ENCODE measurements at places on chromosomes 2 and 18.
A peak's percentile ranks its signal among the peaks of the same experiment; 100 is the strongest.

DNA sequence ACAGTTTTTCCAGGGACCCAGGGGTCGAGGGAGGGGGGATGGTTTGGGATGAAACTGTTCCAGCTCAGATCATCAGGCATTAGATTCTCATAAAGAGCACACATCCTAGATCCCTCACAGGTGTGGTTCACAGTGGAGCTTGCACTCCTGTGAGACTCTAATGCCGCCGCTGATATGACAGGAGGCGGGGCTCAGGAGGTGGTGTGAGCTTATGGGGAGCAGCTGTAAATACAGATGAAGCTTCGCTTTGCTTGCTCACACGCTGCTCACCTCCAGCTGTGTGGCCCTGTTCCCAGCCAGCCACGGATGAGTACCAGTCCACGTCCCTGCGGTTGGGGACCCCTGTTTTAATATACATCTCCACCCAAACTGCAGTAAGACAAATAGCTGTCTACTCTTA, 204.2 kb downstream of the AGAP1 start:
- no peak for DNase-seq

- no peak for DNase-seq
Observed at GRCh38 chr2:120949027-120949956, 213.6 kb downstream of the GLI2 start.

GRCh38 chr2:147843391-147843863, 1.4 kb upstream of the ACVR2A start:
- DNase-seq: no peak

- no peak for DNase-seq
Observed at GRCh38 chr2:109382951-109383350, 230.8 kb downstream of the SEPTIN10 start.

GRCh38 chr18:13442451-13442850, 223.9 kb downstream of the LDLRAD4 start:
- no peak for DNase-seq

DNA sequence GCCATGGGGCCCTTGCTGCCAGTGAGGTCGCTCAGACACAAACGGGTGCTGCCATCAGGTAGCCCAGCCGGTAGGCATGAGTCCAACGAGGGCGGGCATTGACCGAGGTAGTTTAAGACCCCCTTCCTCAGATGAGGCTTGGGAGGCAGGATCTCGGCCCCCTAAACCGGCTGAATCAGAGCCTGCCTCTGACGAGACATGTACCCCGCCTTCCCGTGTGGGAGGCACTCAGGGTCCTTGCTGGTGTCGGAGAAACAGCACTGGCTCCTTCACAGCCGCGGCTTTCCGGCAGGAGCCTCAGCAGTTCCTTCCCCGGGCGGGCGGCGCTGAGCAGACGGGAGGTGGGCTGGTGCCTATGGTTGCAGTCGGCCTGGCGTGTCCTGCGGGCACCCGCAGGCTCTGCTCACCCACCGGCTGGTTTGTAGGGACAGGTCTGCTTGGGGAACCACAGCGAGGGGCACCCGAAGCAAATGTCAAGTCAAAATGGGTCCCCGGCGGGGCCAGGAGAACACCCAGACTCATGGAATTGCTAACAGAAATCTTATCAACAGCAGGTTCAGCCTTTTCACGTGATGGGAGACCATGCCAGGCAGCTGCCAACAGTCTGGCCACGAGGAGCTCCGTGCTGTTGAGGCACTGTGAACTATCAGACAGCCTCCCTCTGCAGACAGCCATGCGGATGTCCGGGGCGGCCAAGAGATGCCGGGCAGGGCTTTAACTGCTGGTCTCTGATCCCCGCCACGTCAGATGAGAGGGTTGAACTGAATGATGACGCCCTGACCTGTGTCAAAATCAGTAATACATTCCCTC, 2.8 kb downstream of the KCNG2 start:
- DNase-seq: no peak

DNA sequence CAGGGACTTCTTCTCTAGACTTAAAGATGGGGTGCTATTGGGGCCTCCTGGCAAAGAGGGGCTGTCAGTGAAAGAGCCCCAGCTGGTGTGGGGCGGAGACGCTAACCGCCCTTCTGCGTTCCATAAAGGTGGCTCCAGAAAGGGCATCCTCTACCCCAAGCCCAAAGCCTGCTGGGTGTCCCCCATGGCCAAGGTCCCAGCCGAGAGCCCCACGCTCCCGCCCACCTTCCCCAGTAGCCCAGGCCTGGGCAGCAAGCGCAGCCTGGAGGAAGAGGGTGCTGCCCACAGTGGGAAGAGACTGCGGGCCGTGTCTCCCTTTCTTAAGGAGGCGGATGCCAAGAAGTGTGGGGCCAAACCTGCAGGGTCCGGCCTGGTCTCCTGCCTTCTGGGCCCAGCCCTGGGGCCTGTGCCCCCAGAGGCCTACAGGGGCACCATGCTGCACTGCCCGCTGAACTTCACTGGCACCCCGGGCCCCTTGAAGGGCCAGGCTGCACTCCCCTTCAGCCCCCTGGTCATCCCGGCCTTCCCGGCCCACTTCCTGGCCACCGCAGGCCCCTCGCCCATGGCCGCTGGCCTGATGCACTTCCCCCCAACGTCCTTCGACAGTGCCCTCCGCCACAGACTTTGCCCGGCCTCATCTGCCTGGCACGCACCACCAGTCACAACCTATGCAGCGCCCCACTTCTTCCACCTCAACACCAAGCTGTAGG, 15.2 kb downstream of the ARID5A start:
- no peak for DNase-seq

DNA sequence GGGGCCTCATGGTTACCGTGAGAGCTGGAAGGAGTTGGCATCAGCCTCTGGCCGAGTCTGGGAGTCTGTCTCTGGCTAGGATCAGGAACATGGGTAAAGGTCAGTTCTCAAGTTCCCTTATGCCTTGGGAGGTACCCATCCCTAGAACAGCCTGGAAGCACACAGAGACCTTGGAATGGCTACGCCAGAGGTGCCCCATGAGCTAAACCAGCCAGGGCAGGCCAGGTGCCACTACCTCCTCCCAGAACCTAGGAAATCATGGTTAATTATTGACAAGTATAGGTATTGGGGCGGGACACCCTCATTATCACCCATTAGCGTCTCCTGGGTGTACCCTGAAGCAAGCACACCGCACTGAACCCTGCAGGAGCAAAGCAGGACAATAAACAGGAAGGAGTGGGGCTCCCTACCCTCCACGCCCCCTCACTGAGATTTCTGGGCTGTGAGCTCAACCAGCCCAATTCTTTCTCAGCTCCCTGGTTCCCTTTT, 3.0 kb upstream of the ASPRV1 start:
- DNase-seq: no peak

GRCh38 chr2:76197428-76197827, 486.7 kb upstream of the GCFC2 start:
- no peak for DNase-seq

DNA sequence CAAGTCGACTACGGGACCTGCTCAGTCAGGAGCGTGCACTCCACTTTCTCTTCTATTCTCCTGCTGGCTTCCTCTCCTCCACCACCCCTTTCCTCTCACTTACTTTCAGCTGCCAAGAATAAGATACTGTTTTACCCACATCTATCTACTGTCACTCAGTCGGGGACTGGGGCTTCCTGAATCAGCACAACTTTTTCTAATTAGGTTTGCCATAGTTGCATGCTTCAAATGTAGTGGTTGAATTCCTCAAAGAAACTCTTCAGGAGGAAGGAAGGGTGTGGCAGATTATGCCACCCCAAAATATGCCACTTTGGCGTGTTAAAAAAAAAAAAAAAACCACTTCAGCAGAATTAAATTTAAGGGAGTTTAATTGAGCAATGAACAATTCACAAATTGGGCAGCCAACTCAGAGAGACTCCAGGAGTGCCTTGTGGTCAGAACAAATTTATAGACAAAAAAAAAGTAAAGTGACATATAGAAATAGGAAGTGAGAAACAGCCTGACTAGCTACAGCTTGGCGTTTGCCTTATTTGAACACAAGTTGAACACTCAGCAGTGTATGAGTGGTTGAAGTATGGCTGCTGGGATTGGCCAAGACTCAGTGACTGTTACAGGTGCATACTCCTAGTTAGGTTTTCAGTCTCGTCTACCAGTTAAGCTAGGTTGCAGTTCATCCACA, 32.5 kb upstream of the RMDN2 start:
- no peak for DNase-seq

DNA sequence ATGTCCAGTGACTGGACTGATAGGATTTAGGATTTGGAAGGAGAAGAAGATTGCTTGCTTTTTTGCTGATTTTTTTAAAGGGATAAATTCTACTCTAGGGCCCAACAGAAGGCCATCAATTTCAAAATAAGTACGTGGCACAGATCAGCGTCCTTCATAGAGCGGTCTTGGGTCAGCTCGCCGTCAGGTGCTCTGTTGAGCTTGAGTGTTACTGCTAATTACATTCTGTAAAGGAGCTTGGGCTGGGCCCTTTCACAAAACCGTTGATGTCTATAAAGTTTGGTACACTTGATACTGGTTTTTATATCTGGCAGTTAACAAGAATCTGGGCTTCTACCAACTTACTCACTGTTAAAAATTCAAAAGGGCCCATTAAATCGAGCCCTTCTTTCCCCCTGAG, 45.4 kb downstream of the ARMC9 start:
- DNase-seq: no peak

GRCh38 chr18:8865934-8866333, 160.6 kb downstream of the MTCL1 start:
- DNase-seq: no peak

GRCh38 chr2:191218292-191218898, 26.8 kb upstream of the MYO1B start:
- peak; percentile 3 for DNase-seq

DNA sequence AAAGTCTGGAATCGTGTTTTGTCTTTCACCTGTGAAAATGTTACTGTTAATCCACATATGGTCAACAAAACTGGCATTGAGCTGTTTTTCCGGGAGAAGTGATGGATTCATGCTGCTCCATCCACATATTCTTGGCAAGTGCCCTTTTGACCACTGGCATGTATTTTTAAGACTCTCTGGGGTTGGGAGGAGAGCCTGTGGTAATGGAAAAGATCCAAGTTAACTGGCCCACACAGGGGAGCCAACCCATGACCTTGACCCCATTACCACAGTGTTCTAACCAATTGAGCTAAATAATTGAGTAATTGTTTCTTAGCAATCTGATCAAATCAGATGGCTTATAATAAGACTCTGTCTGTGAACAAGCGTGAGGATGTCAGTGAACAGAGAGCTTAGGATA, 296.2 kb upstream of the NRP2 start:
- DNase-seq: no peak

DNA sequence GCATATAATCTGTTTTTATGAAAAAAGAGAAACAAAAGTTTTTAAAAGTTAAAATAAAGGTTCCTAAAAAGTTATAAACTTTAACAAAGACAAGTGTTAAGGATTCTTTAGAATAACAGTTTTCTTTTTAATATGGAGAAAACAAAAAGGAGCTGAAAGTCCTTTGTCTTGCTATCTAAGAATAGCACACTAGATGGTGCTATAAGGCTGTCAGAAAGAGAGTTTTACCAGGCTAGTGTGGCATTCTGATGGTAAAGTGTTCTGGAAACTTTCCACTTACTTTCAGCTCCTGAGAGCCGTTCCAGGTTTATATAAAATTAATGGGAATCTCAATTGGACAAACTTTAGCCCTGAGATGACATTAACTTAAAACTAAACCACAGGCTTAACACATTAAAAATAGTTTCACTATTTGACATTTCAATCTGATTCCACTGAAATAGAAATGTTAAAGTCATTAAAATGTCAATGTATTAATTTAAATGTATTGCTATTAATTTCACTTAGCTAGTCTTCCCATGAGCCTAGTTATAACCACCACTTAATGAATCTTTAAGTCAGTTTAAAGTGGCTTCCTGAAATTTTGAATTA, 3.7 kb downstream of the FBXO48 start:
- no peak for DNase-seq

DNA sequence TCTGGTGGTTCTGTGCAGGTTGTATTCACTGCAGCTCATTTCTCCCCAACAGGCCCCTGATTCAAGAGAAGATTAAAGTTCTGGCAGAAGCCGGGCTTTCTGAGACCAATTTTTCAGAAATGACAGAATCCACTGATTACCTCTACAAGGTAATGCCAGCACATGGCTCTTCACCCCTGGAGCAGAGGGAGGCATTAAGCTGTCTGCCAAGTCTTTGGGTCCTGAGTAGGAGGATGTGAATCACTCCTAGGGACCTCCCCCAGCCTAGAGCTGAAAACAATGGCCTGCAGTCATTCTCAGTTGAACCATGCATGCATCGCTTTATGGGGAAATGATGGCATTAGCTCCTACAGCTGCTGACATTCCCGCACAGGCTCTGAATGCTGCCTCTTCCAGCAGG, 20.5 kb upstream of the RPL37A start:
- no peak for DNase-seq

- no peak for DNase-seq
Observed at GRCh38 chr2:236856848-236857235, 228.8 kb upstream of the COPS8 start.

- DNase-seq: no peak
Observed at GRCh38 chr2:101038455-101039255, 36.6 kb downstream of the RPL31 start.

DNA sequence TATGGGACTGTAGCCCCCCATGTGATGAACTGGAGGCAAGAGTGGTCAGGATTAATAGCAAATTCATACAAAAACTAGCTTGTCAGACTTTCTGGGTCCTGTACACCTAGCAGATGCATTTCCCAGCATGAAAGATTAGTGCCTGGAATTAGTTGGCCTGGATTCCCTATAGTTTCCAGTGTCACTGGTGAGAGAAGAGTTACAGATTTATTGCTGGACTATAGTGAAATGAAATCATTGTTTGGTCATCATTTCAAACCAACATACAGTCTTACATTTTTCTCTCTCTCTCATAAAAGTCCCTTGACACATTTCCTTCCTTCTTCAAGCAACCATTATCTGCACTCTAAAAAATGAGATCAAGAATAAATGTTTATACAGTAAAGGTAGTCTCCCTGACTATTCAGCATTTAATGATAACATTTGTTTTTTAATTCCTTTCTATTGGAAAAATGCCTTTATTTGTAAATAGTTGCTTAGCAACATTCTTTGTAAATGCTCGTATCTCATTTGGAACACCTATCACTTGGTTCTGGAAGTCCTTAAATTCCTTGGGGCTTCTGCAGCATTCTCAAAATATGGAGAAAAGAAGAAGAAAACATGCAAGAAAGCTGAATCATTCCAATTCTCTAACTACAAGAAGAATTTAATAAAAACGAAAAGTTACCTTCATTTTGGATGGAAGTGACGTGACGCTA, 144.4 kb downstream of the MREG start:
- no peak for DNase-seq

DNA sequence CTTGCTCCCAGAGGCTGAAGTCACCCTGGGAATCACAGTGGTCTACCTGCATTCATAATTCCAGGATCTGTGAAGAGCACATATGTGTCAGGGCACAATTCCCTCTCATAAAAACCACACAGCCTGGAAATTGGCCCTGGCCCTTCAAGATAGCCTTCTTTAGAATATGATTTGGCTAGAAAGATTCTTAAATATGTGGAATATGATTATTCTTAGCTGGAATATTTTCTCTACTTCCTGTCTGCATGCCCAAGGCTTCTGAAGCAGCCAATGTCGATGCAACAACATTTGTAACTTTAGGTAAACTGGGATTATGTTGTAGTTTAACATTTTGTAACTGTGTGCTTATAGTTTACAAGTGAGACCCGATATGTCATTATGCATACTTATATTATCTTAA, 24.2 kb downstream of the ICOS start:
- no peak for DNase-seq

- DNase-seq: no peak
Observed at GRCh38 chr2:164875334-164876205, 33.9 kb upstream of the COBLL1 start.

Measured in NCI-H2081 treated with DMSO at 0.1 percent for 48 hours (cell line).